Skeletal muscle cell (primary cell): ENCODE measurements at places on chromosomes 16 and 17.

GRCh38 chr16:86101897-86102157, 202.9 kb downstream of the IRF8 start:
- no peak for DNase-seq

DNA sequence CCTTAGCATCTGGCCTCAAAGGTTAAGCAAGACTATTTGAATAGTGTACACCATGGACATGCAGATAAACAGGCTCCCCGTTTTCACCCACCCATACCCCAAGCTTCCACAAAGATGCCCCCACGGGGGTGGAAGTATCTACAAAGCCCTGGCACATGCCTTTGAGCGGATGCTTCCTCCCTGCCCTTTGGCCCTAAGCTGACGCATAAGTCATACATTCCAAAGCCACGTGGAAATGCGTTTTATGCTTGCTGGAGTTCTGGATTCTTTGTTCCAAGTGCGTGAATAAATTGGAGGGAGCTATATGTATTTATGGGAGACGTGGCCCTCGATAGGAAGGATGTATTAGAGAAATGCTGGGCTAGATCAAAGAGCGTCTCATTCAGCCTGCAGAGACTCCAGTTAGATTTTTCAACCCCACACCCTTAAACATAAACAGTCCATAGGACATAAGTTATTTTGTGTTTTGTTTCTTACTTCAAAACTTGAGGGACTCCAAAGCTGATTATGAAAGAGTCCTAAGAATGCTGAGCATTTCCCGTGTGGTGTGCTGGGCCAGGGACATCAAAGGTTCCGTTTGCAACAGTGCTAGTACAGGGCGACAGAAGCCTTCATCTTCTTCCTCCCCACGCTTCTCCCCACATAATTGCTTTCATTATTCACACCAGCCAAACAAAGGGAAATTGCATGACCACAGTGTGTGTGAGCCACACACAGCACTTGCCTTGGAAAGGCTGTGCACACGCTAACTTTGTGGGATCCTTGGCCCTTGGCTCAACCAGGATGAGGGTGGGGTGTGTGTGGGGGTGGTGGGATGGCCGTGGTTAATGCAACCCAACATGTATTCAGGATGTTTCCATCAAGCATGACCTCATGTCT, 73.6 kb downstream of the WIPI1 start:
- peak; percentile 66 for DNase-seq

- DNase-seq: no peak
Measured at GRCh38 chr17:68646626-68647526, 45.7 kb upstream of the FAM20A start.

DNA sequence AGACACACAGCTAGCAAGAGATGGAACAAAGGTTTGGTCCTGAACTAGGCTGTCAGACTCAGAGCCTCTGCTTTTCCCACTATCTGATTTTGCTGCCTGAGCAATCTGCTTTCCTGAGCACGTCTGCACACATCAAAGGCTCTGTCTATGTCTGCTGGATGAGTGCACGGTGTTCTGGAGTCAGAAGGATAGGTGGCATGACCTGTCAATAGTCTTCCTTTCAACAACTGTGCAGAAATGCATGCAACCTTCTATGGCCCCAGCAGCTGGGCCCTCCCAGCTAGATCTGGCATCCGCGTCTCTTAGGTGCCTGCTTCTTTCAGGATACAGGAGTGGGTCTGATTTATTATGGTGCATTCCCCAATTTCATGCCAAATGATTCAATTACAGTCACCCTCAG, 138.3 kb downstream of the UTP18 start:
- no peak for DNase-seq

DNA sequence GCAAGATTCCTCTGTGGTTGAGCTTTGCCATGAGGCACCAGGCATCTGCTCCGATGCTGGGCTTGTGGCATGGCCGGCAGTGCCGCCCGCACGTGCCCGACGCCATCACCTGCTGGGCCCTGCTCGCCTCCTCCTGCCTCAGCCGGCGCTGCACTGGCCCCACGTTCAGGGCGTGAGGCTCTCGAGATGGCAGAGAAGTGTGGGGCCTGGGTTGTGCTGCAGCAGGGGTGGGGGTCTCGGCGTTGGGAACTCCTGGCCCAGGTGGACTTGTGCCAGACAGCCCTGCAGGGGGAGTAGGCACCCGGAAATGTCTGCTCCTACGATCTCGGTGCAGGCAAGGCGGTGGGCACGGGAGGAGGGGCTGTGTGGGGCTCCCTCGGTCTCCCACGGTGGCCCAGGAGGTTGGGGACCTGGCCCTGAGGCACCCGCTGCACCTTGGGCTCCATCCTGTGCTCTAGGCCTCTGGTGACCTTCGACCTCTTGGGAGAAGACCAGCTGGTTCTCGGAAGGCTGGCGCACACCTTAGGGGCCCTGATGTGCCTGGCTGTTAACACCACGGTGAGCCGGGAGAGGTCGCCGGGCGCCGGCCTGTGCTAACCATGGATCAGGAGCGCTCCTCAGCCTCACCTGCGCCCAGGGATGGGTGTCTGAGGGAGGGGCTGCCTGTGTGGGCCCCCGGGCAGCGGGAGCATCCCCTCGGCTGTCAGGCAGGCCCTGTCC, 13.5 kb downstream of the TELO2 start:
- DNase-seq: no peak

DNA sequence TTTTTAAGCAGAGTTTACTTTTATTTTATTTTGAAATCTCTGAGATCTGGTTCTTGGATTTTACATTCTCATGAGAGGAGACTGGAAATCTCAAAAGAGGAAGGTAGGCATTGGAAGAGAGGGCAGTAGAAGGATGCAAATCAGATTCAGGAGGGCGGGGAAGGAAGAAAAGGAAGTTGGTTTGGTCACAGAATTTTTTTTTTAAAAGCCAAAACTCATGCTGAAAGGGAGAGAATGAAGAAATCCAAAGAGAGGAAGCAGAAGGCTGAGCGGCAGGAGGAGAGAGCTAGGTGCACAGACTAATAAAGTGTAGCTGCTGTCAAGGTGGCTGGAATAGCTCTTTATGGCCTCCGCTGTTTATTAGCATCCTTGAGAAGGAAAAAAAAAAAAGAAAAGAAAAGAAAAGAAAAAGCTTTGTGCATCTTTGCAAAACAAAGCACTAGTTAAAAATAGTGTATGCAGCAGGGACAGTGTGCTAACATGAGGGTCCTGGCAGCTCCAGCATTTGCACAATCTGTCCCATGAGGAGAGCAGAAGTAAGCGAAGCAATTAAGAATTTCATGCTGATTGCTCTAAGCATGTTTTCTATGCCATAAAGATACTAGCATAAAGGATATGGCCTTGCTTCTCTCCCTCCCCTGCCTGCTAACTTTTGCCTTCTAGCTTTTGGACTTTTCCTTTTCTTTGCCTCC, 194.2 kb downstream of the ZFHX3 start:
- no peak for DNase-seq

GRCh38 chr17:21202512-21202911, 11.4 kb downstream of the TMEM11 start:
- no peak for DNase-seq

DNA sequence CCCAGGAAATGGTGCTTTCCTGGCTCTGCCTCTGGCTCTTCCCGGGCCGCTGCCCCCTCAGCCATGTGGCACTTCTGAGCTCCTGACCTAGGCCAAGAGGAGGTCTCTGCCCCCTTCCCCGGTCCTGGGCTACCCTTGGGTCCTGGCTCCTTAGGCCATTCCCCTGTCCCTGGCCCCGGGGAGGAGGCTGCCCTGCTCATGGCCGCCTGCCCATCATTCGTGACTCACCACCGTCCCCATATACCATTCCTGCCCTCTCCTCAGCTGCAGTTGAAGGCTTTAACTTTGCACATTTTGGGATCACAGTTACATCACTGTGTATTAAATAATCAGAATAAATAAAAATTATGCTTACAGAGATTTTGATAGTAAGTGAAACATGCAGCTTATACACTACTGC, 69.0 kb downstream of the GRIN2A start:
- DNase-seq: no peak

DNA sequence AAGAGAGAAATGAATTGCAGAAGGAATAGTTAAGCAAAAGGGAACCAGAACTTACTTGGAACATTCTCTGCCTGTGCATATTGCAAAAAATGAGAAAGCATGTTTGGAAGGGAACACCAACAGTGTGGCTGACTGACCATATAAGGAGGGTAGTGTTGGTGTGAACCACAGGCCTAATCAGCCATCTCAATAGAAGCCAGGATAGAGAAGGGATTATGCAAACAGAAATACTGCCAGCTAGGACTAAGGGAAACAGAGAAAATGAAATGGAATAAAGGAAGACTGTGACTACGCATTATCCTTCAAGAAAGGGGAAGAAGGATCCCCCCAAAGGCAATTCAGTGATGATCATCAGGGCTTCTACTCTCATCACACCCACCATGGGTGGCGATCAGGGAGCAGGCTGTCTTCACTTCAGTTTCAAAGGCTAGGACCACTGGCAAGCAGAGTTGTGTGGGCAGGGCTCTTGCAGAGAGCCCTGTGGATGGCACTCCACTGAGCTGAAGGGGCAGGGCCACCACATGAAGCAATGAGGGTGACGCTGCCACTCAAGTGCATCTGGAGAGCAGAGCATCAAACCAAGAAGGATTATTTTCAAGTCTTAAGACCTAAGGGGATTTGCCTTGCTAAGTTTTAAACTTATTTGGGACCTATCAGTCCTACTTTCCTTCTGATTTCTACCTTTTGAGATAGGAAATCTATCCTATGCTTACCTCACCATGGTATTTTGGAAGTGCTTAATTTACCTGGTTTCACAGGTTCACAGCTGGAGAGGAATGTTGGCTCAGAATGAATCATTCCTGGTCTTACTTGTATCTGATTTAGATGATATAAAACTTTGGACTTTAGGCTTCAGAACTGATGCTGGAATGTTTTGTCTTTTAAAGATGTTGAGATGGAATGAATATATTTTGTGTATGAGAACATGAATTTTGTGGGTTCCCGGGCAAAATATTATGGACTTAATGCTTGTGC, 140.5 kb downstream of the SSH2 start:
- no peak for DNase-seq

GRCh38 chr17:21162394-21162775, 35.6 kb downstream of the DHRS7B start:
- DNase-seq: no peak

- DNase-seq: no peak
Measured at GRCh38 chr17:54172096-54172984, 349.6 kb downstream of the KIF2B start.

GRCh38 chr17:62670202-62670821, 42.8 kb downstream of the MRC2 start:
- DNase-seq: no peak

- no peak for DNase-seq
Measured at GRCh38 chr16:74451951-74452758, 30.9 kb upstream of the CLEC18B start.
